NCI-H524 treated with DMSO at 0.1 percent for 48 hours (cell line): ENCODE measurements at places on chromosomes 5 and 9.

DNA sequence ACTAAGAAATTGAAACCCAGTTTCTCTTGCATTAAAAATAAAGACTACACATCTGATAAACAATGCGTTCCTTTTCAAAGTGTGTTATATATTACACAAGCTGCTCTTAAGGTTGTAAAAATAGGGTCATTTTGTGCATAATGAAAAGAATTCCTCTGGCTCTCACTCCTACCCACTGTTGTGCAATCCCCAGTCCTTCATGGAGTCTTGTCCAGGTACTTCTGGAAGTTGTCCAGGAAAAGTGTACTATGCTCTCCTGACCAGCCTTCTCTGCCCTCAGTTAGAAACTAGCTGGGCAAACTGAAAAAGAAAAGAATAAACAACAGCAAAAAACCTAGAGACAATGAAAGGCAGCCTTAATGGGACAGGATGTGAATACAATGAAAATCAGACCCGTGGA is 345.5 kb upstream of the PAPPA start:
- DNase-seq = no peak

GRCh38 chr5:93161661-93162654 is 419.1 kb downstream of the NR2F1-AS1 start:
- DNase-seq = peak; percentile 32

DNA sequence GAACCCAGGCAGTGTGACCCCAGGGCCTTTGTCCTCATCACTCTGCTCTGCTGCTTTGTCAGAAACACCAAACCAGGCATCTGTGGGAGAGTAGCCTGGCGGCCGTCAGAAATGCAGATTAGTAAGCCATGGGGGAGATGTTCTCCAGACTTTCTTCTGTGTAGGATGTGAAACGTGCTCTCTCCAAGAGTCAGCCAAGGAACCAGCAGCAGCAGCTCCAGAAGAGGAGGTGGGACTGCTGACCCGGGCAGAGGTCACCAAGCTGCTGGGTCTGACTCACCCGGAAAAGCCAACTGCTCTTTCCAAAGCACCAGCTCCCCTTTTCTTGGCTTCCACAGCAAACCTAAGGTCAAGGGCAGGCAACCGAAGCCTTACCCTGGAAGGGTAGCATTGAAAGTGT is 14.4 kb upstream of the ABLIM3 start:
- DNase-seq = no peak

- DNase-seq = no peak
These were observed 127.5 kb downstream of the FRMD3 start for GRCh38 chr9:83410701-83411100.

DNA sequence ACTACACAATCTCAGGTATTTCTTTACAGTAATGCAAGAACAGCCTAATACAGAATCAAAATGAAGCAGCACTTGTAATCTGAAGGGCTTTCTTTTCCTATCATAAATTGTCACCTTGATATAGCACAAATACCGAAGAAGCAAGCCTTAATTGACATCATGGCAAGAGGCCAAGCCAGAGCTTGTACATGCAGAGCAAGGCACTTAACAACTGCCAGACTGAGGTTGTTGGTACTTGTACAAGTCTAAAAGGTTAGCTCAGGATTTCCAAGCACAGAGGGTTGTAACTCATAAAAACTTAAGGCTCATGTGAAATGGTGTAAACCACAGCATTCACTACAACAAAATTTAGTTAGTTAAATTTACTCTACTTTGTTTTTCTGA is 158.8 kb upstream of the SPEF2 start:
- DNase-seq = peak; percentile 57

DNA sequence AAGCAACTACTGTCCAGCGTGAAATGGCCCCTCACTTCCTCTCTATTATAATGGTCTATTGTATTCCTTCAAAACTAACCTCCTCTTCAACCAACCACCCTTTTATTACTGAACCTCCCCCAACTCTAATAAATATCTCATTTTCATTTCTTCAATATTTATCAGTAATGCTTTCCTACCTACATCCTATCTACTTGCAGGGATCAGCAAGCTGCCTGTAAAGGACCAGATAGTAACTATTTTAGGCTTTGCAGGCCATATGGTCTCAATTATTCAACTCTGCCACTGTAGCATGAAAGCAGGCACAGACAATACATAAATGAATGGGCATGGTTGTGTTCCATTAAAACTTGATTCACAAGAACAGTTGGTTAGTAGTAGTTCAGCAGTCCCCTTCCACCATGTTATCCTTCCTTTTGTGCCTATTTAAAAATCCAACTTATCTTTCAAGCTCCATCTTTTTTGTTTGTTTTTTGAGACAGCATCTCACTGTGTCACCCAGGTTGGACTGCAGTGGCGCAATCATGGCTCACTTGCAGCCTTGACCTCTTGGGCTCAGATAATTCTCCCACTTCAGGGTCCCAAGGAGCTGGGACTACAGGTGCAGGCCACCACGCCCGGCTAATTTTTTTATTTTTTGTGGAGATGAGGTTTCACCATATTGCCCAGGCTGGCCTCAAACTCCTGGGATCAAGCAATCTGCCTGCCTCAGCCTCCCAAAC is 45.8 kb downstream of the PCDHGC5 start:
- DNase-seq = no peak

DNA sequence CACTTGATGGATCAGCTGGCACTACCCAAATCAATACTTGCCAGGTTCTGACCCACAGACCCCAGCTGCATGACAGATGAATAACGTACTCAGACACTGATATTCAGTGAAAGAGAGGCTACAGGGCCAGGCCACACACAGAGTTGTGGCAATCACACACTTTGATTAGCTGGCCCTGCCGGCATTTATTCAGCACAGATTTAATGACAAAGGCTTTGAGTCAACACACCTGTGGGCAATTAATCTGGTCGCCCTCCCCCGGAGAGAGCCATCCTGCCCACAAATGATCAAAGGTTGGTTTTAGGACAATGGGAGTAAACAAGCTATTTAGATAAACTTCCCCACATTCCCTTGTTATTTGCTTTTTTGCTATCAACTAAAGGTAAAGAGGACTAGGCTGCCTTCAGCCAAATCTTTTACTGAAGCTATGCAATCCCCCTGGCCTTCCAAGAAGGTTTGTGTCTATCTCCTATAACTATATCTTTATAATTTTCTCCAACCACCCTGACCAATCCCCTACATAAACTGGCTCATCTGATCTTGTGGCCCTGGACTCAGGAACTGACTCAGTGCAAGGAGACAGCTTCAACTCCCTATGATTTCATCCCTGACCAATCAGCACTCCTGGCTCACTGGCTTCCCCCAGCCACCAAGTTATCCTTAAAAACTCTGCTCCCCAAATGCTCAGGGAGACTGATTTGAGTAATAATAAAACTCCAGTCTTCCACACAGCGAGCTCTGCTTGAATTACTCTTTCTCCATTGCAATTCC is 12.7 kb upstream of the TRIM32 start:
- no peak for DNase-seq

GRCh38 chr5:1285141-1285540 is 9.7 kb downstream of the TERT start:
- DNase-seq = no peak

- no peak for DNase-seq
These were observed 102.2 kb upstream of the CHD1 start for GRCh38 chr5:99030906-99031440.

DNA sequence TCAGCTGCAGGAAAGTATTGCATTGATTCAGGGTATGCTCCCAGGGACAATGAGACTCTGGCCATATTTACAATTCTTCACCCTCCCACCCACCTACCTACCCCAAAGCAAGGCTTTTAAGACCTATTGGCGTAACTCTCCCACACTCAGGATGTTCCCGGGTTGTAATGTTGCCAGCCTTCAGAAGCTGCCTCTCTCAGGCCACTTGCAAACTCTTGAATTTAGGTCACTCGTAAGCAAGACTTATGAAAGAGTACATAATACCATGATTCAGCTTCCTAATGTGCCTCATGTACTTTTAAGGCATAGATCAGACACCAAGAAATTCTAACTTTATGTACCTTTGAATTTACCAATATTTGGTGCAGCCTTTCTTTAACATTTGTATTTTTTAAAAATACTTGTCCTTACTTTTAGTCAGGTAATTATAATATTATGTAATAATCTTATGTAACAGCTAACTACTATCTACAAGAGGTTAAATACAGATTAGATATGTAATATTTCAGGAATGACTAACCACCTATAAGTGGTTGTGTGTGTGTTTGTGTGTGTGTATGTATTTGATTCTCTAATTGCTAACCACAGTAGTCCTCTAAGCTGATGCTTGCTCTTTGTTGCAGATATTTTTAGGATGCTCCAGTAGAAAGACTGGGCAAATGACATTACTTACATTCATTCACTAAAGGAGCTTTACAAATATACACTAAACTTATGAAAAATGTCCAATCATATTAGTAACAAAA is 630.5 kb upstream of the MEF2C start:
- DNase-seq = no peak

DNA sequence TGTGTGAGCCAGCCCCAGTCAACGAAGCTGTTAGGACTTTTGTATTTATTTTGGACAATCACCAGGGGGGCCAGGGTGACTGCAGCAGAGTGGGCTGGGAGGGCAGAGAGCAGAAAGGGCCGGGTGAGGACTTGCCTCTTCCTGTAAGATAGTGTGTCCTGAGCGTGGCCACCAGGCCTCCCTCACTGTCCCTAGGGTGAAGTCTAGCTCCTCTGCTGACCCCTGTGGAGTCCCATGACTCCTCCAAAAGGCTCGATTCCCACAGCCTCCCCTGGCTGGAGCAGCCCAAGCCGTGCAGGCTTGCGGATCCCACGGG is 147.8 kb downstream of the RXRA start:
- no peak for DNase-seq

DNA sequence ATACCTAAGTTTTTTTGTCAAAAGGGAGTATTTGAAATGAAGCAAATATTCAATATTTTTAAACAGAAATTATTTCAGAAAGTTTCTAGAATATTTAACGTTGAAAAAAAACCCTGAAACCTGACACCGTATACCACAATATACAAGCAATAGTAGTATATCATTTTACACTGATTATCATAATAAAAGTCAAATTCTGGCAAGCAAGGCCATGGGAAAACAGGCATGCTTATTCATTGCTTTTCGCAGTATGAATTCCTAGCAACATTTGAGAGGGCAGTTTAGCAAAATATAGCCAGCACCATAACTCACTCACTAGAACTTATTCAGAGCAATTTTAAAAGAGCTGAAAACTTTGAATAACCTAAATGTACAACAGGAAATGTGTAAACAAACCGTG is 46.1 kb downstream of the ERAP1 start:
- DNase-seq = no peak

- no peak for DNase-seq
These were observed 215.0 kb downstream of the VPS13A start for GRCh38 chr9:77392328-77392727.

- no peak for DNase-seq
These were observed 169.1 kb downstream of the CSNK1G3 start for GRCh38 chr5:123681061-123681460.

DNA sequence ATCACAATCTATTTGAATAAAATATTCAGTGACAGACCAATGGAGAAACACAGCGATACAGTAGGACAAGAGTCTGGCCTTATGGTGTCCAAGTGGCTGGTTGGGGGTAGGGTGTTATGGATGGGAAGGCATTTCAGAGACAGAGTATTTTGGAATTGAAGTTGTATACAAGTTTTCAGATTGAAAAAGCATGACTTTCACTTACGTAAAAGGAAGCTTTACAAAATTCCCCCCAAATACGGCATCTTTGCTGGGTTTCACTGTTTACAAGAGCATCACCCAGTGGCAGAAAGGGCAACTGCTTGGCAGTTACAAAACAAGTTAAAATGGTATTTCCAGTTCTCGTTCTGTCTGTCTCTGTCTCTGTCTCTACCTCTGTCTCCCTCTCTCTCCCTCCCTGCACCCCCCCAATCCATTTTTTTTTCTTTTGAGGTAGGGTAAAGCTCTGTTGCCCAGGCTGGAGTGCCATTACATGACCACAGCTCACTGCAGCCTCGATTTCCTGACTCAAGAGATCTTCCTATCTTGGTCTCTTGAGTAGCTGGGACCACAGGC is 86.2 kb downstream of the PTPN3 start:
- peak; percentile 17 for DNase-seq

DNA sequence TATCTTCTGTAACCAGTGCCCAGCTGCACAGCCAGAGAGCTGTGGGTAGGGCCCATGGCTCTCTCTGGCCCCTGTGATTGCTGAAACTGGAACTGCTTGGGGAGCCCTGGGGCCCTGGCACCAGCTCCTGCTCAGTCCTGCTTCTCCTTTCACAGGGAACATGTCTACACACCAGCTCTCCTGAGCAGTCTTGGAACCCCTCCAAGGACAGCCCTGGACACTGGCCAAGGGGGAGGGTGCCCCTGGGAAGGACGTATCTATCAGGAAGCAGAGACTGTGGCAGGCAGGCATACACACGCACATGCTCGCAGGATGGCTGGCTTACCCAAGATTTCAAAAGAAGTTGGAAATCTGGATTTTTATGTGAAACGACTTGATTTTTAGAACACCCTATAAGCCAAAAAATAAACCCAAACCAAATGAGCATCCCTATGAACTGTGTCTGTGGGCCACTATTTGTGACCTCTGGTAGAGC is 8.8 kb upstream of the TRAF1 start:
- DNase-seq = peak; percentile 2

DNA sequence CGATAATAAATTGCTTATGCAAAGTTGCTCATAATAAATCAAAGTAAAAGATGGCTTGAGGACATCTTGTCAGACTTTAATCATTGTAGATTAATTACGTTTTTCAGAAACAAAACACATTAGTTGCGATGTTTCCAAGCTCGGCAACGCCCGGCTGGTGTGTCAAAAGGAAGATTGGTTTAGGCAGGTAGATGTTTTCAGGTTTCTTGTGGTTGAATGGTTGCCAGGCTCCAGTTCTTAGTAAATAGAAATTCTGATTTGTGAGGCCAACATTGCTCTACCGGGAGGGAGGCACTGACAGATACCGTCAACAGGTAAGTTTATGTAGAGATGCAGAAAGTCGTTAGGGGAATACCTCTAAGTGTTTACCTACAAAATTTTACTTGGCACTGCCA is 280.3 kb downstream of the NPR3 start:
- no peak for DNase-seq

- DNase-seq = no peak
These were observed 24.3 kb downstream of the BOD1 start for GRCh38 chr5:173592050-173592669.

- DNase-seq = no peak
These were observed 917.6 kb downstream of the TLE1 start for GRCh38 chr9:80771555-80772347.

DNA sequence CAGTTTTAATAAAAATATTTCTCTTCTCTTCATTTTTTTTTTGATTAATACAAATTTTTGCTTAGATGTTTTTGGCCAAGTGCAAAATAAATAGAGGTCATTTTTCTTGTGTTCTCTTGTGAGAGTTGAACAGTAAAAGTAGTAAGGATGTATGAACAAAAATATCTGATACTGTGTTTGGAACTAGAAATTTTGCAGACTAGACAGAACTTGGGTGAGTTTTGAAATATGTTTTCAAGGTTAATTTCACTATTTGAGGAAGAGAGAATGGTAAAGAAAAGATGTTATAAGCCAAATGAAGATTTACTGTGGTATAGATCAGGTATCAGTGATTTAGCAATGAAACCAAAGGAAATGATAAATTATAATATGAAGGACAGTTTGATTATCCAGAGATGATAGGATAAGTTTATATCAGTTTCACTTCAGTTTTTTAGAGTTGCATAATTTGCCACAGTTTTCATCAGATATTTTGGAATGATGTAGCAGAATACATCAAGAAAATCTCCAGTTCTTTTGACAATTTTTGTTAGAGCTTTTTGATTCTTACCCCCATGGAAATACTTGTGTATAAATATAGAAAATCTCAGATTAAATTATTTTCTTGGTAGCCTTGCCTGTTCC is 147.9 kb upstream of the VCAN start:
- DNase-seq = no peak
